ENCODE measurements at places on chromosomes 1 and 21.

DNA sequence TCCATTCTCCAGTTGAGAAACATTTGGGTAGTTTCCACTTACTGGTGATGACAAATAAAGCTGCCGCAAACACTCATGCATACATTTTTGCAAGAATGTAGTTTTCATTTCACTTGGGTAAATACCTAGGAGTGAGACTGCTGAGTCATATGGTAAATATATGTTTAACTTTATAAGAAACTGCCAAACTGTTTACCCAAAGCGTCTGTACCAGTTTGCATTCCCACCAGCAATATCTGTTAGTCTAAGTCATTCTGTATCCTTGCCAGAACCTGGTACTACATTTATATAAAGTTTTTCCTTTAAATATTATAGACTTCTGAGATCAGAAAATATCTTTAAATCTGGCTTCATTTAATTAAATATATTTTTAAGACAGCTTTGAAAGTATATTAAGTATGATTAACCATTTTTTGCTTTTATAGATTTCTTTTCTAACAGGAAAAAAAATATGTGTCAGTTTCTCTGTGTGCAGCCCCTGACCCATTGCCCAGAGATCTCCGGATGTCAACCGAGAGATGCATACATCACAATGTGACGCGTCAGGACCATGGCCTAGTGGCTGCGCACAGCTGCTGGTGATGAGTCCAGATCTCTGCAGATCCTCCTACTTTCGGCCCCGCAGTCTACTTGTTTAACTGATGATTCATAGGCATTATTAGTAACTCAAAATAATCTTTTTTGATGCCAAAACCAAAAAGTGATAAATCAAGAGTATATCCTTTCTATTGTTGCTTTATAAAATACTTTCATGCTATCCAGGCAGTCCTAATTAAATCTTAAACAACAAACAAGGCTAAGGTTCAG is 227.1 kb upstream of the MAP1LC3C start:
- no peak for DNase-seq

DNA sequence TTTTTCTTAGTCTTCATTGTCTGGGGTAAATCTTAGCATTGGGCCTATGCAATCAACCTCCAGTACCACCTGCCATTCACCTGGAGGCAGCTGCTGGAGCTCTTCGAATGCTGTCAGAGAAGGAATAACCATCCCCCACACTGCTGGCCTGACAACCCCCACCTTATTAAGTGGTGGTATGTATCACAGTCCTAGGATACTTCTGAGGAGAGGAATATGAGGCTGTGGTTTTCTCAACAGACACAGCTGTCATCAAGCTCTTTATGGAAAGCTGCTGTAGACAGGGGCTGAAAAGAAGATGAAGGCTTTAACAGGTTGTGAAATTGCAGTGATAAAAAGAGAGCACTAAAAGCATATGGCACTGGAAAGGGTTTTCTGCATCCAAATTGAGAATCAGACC is 61.7 kb downstream of the TSEN15 start:
- DNase-seq = no peak

DNA sequence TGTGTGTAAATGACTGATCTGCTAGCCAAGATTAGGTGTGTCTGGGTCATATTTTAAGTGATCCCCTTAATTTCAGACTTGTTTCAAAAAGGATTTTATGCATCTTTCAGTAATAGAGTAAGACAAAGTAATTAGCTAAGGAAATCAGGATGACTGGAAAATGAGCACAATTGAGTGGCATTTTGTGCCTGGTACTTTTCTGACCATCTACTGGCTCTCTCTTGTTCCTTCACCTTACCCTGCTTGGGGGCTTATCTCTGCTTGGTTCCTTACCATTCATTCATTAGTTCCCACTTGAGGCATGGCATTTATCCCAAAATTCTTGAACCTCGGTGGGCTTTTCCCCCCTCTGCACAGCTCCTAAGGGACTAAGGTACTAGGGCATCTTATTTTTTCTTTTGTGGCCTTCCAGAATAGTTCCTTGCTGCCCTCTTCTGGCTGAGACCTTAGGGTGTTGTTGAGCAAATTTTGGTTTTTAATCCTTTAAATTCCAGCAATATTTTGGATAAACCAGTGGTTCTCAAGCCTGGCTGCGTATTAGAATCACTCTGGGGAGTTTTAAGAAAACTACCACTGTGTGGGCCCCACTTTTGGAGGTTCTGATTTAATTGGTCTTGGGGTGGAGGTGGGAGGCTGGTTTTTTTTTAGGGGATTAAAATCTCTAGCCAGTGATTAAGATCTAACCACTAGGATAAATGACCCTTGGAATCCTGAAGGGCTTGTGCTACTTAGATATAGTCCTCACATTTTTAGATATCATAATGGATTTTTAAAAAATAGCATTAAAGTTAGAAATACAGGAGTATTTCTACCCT is 50.8 kb downstream of the HS2ST1 start:
- no peak for DNase-seq

GRCh38 chr1:198056255-198056654 is 100.5 kb upstream of the NEK7 start:
- DNase-seq = no peak

DNA sequence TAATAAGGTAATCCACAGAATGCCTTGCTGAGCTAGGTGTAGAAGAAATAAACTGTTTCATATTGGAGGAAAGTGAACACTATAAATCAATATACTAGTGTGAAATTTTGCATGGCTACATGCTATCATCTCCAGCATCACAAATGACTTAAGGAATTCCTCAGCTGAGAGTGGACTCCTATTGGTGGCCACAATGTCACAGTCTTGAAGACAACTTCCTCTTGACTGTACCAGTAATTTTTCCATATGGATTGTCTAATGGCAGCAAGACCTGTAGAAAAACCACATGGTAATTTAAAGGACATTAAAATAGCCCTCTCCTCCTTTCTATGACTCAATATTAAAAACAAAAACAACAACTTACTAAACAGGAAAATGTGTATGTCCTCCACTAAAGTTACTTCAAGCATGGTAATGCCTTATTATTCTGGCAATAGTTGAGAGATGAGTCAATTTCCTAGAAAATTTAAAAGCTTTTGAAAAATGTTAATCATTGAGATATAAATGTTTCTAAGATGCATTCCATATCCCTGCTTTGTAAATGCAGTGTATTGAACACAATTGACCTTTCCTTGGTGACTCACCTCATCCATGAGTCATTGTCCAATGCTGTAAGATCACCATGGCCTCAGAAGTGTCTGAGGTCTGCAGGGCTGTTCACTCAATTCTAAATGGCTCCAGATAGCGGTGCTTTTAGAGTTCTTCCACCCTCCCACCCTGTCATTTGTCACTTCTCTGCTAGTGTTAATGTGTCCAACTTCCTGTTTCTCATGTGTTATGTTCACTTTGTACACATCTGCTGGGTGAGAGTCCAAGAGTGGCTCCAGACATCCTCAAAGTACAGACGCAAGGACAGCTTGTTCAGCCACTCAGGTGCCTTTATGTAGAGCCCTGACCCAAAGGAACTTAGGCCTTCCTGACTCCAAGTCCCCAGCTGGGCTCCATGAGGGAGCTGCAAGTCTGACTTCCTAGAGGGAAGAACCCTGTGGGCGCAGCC is 32.8 kb upstream of the DNASE2B start:
- no peak for DNase-seq

GRCh38 chr1:76857138-76857537 is 10.1 kb upstream of the ST6GALNAC5 start:
- DNase-seq = no peak

- no peak for DNase-seq
These were observed 10.4 kb downstream of the PTGFR start for GRCh38 chr1:78501203-78501602.

DNA sequence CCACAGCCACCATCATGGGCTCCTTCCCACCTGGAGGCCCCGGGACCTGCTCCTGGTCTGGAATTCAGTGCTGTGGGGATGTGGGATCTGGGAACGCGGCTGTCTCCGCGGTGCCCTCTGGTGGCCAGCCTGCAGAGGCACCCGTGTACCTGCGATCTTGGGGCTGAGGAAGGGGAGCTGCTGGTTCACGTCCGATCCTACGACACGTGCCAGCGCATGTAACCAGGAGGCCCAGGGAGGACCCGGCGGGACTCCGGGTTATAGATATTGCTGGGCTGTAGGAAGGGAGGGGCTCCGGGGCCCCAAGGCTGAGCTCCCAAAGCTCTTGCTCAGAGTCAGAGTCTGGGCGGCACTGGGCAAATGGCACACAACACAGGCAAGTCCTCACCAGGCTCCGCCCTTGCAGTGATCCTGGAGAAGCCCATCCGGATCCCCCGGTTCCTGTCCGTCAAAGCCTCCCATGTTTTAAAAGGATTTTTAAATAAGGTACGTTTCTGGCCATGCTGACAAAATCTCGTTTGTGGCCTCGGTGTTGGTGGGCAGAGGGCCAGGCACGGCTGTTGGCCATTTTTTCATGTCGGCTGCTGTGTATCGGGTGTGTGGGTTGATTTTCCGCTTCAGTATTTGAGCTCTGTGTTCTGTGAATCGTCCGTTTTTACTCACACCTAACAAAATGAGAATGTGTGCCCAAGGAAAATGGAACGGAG is 20.1 kb downstream of the FAAP20 start:
- peak; percentile 22 for DNase-seq

DNA sequence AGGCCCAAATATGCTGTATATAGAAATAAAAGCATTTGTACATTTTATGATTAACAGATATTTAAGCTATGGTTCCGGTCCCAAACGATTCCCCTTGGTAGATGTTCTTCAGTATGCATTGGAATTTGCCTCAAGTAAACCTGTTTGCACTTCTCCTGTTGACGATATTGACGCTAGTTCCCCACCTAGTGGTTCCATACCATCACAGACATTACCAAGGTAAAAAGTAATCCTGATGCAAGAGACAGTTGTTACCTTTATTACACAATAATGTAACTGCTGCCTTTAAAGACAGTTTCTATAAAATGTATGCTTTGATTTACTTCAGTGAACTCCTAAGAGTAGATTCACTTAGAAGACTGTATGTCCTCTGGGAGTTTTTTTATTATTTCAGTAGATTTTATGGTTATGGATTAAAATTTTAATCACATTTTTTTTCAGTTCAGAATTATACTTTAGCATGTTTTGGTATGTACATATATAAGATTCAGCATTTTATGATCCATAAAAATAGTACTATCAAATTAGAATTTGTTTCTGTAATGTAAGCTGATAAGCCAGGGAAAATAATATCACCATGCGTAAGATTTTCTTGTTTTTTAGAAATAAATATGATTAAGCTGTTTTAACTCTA is 96.5 kb downstream of the USP25 start:
- no peak for DNase-seq
